AG04449 (cell line): ENCODE measurements at places on chromosomes 2 and 18.

GRCh38 chr2:100783987-100784386 lies 36.0 kb upstream of the NPAS2 start:
- no peak for DNase-seq

DNA sequence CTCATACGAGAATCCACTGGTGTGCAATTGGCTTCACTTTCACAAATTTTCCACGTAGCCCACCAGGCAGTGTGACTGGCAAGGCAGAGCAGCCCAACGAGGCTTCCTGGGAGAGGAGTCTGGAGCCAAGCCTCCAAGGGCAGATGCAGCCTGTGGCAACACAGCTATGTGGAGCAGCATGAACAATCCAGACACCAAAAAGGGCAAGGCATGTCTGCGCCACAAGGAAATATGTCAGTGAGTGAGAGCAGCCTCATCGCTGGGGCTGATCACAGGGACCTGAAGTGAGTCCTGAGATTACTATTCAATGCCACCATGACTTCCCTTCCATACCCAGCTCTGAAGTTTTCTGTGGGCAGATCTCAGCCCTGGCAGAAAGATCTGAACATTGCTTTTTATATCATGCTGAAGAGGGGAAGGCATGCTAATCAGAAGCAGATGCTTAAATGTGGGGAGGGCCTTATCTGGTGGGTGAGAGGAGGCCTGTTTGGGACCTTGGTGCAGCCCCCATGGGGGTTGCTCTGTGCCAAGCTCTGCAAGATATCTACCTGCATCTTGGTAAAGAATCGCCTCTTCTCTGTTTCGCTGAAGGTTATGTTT lies 40.0 kb upstream of the PUM2 start:
- no peak for DNase-seq

DNA sequence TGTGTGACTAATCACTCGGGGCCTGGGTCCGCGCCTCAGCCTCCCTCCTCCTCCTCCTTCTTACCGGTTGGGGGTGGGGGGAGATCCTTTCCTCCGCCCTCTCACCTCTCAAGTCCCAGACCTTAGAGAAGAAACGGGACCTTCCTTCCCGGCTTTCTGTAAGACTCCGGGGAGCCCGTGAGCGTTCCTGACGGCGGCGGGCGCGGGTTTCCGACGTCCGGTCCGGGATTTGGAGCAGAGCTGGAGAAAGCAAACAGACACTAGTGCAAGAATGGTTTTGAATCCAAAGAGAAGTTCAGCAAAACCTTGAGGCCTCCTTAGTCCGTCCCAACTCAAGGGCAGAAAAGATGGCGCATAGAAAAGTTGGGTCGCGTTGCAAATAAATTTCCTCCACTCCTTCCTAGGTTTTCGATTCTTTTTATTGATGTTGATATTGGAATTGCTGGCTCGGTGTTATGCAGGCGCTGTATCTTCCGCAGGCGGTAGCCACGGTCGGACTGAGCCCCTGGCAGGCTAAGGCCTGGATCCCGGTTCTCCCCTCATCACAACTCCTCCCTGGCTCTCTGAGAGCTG lies 2.0 kb downstream of the DLX1 start:
- no peak for DNase-seq

GRCh38 chr2:151862700-151863099 lies 34.5 kb upstream of the ARL5A start:
- no peak for DNase-seq

GRCh38 chr2:230258483-230258882 lies 32.9 kb downstream of the SP140 start:
- DNase-seq, result no peak

- DNase-seq, result no peak
Observed at GRCh38 chr18:22626771-22627170, 209.1 kb upstream of the CTAGE1 start.

DNA sequence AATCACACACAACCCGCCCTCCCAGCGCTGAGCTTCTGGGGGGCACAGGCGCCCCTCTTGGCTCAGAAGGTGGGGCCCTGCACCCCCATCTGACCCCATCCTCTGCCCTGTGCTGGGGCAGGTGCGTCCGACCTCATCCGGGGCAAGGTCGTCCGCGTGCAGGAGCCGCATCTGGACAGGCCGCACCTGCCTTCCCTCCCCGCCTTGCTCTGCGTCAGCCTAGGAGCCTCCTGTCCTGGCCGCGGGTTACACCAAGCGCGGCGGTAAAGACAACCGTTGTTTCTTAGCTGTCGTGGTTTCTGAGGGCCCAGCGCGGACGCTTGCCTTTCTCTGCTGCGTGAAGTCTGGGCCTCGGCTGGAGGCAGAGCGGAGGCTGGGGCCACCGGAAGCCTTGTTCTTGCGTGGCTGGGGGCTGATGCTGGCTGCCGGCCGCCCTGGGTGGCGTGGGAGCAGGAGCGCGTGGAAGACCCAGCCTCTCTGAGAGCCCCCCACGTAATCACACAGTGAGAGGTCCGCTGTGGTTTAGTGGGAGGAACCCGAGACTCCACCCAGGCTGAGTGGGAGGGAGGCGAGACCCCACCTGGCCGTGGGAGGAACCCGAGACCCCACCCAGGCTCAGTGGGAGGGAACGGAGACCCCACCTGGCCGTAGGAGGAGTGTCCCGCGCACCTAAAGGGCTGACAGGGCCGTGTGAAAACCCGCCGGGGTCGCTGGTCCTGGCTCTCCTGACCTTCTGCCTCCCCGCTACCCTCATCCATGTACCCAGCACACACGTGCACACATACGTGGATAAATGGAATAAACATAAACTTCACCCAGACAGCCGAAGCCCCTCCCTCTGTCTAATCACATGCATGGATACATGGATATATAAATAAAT lies 51.8 kb downstream of the KCNG2 start:
- no peak for DNase-seq

GRCh38 chr2:68774569-68775271 lies 40.1 kb downstream of the ARHGAP25 start:
- no peak for DNase-seq
